ENCODE measurements at places on chromosomes 16 and 17.

DNA sequence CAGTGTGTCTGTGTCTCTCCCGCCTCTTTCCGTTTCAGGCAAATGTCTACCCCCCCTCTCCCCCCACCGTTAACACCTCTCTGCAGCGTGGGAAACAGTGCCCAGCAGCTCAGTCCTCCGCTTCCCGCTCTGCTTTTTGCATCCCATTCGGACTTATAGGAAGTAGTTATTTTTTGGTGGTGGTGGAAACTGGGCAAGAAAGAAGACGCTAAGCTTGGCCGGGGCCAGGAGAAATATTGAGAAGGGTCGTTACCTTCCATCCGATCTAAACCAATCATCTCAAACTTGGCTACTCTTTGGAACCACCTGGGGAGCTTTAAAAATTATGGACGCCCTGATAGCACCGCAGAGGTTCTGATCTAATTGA, 499 bp upstream of the HLF start:
- no peak for DNase-seq

DNA sequence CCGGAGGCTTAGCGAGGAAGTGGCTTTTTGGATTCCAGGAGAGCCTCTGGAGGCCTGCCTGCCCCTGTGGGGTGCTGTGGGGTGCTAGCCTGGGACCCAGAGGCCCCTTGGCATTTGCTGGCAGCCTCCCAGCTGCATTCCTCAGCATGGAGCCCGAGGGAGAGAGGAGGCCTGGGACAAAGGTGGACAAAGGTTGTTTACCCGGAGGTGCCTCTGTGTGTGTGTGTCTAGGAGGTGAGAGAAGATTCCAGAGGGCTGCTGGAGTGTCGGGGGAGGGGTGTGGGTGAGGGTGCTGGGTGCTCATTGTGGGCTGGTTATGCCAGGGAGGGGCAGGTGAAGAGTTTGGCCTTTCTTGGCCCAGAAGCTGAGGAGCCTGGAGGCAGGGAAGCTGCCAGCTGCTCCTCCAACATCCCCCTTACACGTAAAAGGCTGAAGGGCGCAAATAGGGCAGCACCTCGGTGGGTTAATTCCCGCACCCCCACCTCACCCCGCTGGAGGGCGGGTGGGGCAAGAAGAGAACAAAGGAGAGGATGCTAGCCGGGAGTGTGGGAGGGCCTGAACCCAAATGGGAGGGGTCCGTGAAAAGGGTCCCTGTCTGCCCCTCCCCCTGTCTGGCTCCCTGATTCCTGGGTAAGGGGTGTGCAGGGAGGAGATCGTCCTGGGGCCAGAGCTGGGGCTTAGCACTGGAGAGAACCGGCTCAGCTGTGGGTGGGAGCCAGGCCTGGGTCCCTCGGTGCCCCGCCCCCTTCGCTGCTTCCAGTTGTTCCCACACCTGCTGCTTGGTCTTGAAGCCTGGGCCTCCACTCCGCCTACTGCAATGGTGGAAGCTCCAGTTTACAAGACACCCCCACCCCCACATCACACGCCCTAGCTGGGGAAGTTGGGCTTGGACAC, 9.9 kb downstream of the HEXIM2 start:
- DNase-seq: no peak

GRCh38 chr16:71623597-71623996, 2.4 kb upstream of the MARVELD3 start:
- no peak for DNase-seq

DNA sequence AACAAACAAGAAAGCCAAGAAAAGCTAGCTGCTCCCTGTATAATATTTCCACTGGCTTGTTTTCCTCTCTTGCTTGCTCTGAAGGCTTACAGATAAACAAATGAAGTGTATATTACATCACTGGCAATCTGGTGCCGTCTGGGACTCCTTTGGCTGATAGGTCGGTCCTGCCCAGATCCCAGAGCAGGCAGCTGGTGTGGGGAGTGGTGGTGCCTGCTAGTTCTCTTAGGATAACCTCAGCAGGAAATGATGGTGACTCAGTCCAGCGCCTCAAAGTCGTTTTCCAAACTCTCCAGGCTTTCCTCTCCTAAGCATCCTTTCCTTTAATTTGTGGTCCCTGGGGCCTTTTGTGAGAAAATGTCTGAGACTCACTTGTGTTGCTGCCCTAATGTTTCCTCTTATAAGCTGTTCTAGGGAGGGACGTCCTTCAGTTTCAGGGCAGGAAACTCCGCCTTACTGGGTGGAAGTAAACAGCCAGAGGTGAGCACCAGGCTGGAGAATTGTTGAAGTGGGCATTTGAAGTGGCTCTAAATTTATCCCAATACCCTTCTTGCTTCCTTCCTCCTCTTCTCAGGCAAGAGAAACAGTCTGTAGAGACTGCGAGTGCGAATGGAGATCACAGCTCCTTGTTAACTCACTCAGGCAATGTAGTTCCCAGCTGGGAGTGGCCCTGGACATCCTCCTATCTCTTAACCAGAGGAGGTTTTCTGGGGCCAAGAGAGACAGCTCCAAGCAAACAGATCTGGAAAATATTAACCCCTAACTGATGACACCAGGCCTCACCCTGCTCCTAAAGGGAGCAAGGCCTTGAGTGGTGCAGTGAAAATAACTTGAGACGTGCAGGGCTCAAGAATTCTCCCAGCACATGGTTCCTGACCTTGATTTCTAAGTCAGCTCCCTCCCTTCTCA, 34.9 kb downstream of the CD300LF start:
- peak; percentile 8 for DNase-seq

DNA sequence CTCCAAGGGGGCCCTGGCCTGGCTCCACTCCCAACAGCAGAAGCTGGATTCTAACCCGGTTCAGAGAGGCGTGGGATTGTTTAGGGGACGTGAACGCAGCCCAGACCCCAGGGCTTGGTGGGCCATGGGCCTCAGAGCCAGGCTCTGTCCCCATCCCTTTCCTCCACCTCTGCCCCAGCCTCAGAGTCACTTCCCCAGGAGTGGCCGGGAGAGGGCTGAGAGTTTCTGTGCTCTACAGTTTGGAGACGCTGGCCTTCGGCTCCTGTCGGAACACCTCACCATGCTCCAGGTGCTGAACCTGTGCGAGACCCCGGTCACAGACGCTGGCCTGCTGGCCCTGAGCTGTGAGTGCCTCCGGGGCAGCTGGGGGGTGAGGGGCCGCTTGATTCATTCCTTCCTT, 73.8 kb upstream of the PLCG2 start:
- no peak for DNase-seq

GRCh38 chr17:19873346-19873745, 5.6 kb upstream of the ULK2 start:
- no peak for DNase-seq

GRCh38 chr17:76263896-76264295, 1.3 kb upstream of the UBALD2 start:
- no peak for DNase-seq

- no peak for DNase-seq
These were observed 5.1 kb upstream of the SOX8 start for GRCh38 chr16:976389-976931.

DNA sequence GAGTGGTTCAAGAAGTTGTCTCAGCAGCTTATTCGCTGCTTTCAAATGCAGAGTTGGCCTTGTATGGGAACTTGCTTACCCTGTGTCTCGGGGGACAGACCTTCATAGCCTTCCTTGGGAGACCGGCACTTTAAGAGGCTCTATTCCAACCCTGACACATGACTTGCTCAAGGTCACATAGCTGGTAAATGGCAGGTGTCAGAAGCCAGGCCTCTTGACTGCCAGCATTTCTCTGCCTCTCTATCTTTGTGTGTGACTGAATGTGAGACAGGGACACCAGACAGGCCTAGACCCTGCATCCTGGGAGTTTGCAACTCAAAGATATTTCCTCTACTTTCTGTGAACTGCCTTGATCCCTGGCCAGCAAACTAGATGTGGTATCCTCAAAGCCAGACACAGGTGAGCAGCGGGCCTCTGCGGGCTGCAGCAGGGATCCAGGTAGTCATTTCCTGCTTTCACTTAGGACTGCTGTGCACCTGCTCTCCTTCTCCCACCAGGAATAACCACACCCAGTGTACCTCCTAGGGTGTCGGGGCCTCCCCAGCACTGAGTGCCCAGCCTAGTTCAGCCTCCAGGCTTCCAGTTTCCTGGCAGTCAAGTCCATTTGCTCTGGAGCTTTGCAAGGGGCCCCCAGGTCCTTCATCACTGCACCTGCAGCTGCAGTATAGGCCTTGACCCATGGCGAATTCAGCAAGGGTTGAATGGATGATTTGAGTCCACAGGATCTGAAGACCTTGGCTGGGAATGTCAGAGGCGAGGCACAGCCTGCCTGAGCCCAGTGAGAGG, 116.6 kb upstream of the TNRC6C start:
- no peak for DNase-seq

- no peak for DNase-seq
These were observed 253.4 kb upstream of the RPL38 start for GRCh38 chr17:73949903-73950592.

GRCh38 chr17:77769762-77770161, 188.7 kb upstream of the TNRC6C start:
- no peak for DNase-seq

DNA sequence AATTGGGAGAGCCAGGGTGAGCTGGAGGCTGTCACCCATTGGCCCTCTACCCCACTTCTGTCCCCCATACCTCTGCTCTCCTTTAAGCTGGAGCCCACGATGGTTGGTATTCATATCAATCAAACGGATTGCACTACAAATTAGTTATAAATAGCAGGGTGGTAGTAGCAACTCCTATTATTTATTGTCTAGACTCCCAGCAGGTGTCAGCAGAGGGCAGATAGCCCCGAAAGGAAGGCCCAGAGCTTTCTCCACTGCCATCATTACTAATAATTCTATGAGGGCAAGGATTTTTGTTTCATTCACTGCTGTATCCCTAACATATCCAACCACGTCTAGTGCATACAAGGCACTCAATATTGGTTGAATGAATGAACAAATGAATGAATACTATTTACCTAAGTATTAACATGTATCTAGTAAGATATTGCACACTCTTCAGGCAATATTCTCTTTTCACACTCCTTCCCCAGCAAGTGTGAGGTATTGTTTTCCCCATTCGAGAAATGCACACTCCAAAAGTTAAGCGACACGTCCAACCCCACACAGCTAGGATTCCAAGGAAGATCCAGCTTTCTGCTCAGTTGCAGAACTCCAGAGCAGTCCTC, 6.3 kb downstream of the C17orf50 start:
- peak; percentile 46 for DNase-seq

DNA sequence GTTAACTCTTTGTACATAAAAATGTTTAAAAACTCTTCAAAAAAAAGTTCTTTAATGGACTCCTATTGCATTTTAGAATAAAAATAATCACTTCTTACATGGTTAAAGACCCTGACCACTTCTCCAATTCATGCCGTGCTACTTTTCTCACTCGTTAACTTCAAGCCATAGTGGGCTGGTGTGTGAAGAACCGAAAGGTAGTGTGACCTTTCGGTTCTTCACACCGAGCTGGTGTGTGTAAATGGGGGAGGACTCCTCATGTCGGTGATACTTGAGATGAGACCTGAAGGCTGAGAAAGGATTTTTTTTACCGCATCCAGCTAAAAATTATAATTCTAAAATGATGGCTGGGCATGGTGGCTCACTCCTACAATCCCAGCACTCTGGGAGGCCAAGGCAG, 22.1 kb downstream of the RFFL start:
- no peak for DNase-seq

- no peak for DNase-seq
These were observed 142.9 kb downstream of the CDK5R1 start for GRCh38 chr17:32629563-32630190.

DNA sequence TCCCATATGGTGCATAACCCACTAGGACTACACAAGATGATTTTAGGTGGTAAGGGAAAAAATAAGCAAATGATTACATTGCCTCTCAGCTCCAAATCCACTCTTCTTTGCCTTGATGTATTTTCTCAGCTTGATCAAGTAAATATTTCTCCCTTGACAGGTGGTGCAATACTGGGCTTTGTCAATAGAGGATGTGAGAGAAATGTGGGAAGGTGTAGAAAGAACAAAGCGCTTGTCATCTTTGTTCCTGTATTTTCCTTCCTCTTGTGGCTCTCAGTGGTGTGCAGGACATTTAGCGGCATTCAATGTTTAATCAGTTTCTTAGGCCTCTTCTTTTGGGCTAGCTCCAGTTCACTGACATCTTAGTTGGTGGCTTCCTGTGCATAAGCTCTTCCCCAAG, 1165.8 kb upstream of the GOT2 start:
- DNase-seq: no peak

GRCh38 chr16:58511933-58512815, 3.1 kb upstream of the SETD6 start:
- peak; percentile 83 for DNase-seq

- DNase-seq: no peak
These were observed 561.6 kb upstream of the PSMD7 start for GRCh38 chr16:73735018-73735417.

- no peak for DNase-seq
These were observed 157.5 kb downstream of the ZNF423 start for GRCh38 chr16:49698453-49698815.

- DNase-seq: no peak
These were observed 218.8 kb downstream of the IRF8 start for GRCh38 chr16:86117756-86118155.

- no peak for DNase-seq
These were observed 219.9 kb downstream of the CHD9NB start for GRCh38 chr16:52832771-52833170.

DNA sequence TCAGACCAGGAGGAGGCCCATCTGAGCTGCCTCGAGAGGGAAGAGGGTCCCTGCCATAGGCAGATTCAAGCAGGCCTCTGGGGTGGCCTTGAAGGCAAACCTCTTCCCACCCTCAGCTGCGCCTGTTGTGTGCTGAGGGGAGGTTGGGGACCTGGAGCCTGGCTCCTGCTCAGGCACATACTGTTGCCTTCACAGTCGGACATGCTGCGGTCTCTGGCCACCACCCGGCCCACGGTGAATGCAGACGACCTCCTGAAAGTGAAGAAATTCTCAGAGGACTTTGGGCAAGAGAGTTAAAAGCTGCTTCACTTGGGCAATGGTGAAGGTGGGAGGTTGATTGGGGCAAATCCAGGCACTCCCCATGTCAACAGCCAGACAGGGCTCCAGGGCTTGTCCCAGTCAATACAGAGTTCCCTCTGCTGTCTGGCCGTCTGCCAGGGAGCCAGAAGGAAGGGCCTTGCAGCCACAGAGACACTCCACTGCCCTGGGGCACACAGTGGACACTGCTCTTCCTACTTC, 6.3 kb downstream of the PDF start:
- no peak for DNase-seq

- DNase-seq: no peak
These were observed 19.9 kb downstream of the GINS2 start for GRCh38 chr16:85668676-85669424.

DNA sequence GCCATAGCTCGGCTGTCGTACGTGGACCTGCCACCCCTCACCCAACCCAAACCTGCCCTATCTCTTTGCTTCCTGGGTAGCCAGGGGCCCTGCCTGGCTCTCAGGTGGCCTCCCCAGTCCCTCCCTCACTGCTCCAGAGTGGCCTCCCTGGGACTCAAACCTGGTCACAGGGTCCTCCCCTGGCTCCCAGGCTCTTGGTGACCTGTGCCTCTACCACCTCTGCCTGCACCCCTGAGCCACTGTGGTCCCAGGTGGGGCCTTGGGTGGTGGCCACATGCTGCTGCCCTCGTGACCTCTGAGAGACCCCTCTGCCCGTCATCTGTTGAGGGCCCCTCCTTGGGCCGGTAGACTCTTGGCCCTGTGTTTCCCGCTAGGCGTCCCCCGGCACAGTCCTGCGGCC, 64.6 kb upstream of the PVALEF start:
- no peak for DNase-seq

GRCh38 chr16:12235110-12235509, 258.6 kb downstream of the SNX29 start:
- no peak for DNase-seq

GRCh38 chr17:62159994-62160393, 94.9 kb upstream of the MED13 start:
- DNase-seq: no peak

GRCh38 chr17:39605492-39606433, 2.0 kb downstream of the NEUROD2 start:
- no peak for DNase-seq

- no peak for DNase-seq
These were observed 60.3 kb downstream of the AKAP1 start for GRCh38 chr17:57145347-57145746.

Measured in CD4-positive, alpha-beta T cell treated with Interleukin-12 subunit alpha and Interleukin-12 subunit beta, for 1 hour (primary cell).